ENCODE measurements at places on chromosomes 3 and 15.

DNA sequence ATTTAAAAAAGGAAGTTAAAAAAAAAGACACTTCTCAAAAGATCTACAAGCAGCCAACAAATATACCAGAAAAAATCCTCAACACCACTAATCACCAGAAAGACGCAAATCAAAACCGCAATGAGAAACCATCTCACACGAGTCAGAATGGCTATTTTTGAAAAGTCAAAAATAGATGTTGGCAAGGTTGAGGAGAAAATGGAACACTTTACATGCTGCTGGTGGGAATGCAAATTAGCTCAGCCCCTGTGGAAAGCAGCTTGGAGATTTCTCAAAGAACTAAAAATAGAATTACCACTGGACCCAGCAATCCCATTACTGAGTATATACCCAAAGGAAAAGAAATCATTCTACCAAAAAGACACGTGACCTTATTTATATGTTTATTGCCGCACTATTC lies 574.7 kb upstream of the ADAMTS9 start:
- DNase-seq = no peak

GRCh38 chr3:177512945-177513814 lies 315.9 kb upstream of the TBL1XR1 start:
- no peak for DNase-seq

GRCh38 chr15:79373113-79373512 lies 59.0 kb upstream of the MINAR1 start:
- DNase-seq = no peak

- no peak for DNase-seq
Measured at GRCh38 chr15:72827226-72827625, 43.7 kb upstream of the ADPGK start.

- DNase-seq = no peak
Measured at GRCh38 chr3:38579141-38579540, 70.3 kb downstream of the SCN5A start.

DNA sequence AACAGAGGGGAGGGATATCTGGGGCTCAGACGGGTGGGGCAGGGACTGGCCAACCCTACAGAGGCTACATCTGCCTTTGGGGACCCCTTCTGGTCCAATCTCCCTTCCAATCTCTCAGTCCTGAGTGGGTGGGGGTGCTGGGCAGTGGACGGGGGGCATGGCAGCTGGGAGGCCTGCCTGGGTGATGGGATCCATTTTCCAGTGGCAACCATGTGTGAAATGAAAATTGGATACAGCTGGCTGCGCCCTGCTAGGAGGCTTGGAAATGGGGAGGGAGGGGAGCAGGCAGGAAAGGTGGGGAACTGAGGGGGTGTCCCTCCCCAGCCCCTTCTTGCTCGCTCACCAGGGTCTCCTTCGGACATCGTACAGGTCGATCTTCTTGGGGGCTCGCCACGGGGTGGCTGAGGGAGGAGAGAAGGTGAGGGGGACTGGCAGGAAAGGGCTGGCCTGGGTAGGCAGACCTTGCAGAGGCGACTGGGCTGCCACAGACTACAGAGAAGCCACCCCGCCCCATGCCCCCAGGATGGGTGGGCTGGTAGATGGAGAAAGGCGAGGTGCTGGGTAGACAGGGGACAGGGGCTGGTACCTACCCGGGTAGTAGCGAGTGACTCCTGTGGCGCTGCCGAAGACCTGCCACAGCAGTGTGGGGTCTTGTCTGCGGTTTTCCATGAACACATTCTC lies 21.2 kb upstream of the TMEM115 start:
- no peak for DNase-seq

GRCh38 chr3:105101603-105102002 lies 265.1 kb upstream of the ALCAM start:
- DNase-seq = no peak

DNA sequence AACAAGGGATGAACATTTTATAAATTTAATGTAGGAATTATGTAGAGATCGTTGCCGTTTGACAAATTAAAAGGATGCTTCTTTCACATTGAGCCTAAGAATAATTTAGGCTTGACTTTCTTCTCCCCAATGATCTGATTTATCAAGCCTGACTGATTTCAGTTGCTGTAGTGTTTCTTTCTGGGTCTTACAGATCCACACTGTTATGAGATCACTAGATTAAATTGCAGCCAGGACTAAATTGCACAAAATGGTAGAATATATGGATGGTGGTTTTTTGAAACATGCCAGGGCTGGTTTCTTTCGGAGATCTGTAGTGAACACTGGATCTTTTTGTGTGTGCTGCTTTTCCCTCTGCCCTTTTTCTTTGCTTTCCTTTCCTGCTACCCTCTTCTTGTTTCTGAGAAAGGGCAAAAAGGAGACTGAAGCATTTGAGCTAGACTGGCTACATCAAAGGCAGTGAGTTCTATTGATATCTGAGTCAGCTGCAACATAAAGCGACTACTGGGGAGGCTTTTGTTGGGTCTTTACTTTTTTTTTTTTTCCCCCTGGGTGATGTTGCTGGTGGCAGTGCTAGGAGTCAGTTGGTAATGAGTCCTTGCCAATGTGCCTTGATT lies 83.0 kb downstream of the AKAP13 start:
- DNase-seq = no peak

GRCh38 chr3:58988041-58988440 lies 61.8 kb downstream of the CFAP20DC start:
- no peak for DNase-seq

- no peak for DNase-seq
Measured at GRCh38 chr15:32688151-32688639, 29.6 kb upstream of the GREM1 start.

DNA sequence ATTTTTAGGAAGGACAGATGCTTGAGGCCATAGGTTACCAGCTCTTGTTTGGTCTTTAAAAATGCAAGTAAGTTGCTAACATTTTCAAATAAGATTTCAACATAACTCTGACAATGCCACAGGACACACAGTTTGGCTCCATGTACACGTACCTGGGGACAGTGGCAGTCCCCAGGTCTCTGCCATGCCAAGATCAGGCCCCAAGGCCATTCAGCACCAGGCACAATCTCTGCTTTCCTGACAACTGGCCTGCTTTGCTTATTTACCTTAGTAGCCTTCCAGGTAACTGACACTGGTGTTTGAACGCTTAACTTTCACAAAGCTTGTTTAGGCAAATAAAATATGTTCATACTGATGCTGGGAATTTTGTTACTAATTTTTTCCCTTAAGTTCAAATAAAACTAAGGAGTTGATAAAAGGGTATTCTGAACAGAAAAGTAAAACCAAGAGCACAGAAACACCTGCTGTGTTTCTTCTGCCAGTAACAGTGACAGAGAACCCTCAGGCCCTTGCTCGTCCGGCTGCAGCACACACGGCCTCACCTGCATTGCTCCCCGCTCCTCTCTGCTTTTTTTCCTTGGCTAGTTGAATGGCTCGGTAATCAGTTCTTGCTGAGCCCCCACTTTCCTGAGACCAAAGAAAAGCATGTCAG lies 16.5 kb downstream of the ZXDC start:
- DNase-seq = no peak

DNA sequence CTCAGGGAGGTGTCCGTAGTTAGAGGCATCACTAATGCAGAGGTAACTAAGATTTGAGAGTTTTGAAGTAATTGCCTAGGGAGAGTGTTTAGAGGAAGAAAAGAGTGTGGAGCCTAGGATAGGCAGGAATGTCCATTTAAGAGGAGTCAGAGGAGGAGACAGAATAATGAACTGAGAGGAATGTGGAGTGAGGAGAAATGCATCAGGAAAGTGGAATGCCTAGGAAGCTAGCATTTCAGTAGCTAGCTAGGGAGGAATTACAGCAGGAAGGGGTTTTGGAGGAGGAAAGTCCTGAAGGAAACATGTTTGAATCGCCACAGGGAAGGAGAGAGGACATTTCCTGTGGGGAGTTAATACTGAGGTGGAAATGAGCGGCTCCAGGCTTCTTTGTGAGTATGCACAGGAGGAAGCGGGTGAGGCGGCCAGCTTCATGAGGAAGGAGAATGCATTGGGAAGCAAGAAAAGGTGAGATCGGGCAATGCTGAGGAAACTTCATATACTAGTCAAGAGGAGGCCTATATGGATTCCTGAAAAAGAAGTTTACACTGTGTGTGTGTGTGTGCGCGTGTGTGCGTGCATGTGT lies 154.3 kb downstream of the TMEM108 start:
- DNase-seq = no peak

- no peak for DNase-seq
Measured at GRCh38 chr15:60673166-60673565, 194.2 kb upstream of the ICE2 start.

DNA sequence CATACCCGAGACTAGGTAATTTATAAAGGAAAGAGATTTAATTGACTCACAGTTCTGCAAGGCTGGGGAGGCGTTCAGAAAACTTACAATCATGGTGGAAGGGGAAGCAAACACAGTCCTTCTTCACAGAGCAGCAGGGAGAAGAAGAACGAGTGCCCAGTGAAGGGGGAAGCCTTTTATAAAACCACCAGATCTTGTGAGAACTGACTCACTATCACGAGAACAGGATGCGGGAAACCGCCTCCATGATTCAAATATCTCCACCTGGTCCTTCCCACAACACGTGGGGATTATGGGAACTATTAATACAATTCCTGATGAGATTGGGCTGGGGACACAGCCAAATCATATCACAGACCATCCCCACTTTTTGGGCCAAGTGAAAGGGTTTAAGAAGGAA lies 58.8 kb upstream of the CTXND1 start:
- DNase-seq = no peak

GRCh38 chr3:189288348-189289235 lies 116.8 kb downstream of the TPRG1 start:
- no peak for DNase-seq

- DNase-seq = no peak
Measured at GRCh38 chr15:54289590-54290136, 311.4 kb downstream of the UNC13C start.

GRCh38 chr15:31100738-31101137 lies 787 bp downstream of the TRPM1 start:
- no peak for DNase-seq
